ENCODE measurements at places on chromosomes 16 and 17. TPM values are rescaled to one million over a fixed set of nuclear protein-coding genes. Genes with fewer than 3 reads are reported as not detected.

DNA sequence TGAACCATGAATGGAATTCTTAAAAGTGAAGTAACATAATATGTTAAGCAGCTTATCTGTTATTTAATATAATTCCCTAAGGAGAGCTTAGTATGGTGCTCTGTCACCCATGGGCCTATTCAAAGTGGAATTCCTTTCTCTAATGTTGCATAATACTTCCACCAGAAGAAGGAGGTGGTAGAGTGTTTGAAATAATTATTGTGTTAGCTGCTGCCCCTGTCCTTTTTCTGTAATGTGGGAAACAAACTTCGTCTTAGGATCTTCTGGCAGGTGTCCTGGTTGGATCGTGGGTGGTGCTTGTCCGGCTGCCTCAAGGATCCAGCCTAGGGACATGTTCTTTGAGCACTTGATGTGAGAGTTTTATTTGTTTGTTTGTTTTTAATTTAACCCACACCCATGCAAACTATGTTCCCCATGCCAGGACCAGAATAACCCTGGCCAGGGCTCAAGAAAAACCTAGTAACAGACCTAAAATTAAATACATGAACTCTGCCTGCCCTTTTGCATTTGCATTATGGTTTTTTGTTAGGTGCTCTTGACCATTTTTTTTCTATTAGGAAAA is 46.1 kb downstream of the ZNRF1 start:
- no peak for DNase-seq

- DNase-seq, result no peak
Observed at GRCh38 chr16:47304563-47304962, 156.3 kb downstream of the ITFG1 start.

The CFAP97D1 gene
- total RNA-seq, result not detected

DNA sequence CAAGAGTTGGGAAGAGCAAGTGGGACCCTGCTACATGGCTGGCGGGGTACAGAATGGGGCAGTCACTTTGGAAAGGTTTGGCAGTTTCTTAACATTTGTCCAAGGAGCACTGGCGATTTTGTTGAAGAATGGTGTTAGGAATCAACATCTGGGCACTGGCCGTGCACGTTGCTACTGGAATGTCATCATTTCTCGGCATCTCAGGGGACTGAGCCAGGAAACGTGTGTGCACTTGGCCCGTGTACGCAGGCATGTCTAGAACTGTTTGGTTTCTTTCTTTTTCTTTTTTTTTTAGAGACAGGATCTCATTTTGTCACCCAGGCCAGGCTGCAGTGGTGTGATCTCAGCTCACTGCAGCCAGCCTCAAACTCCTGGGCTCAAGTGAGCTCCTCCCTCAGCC is 17.3 kb upstream of the FOXK2 start:
- no peak for DNase-seq

DNA sequence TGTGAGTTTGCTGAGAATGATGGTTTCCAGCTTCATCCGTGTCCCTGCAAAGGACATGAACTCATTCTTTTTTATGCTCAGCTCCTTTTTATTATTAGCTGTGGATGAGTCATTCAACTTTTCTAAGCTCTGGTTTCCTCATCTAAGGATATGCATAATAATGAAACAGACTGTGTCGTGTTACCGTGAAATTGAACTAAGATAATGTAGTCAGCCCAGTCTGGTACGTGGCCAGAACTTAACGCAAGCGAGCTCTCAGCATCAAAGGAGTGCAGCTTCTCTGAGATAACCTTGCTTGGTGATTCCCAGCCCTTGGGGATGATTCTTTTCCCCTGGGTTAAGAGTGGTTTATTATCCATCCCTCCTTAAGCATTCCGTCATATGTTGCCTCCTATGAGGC is 454.3 kb upstream of the EEF2KMT start:
- DNase-seq, result no peak

The FAHD1 gene
- 26.0 TPM for total RNA-seq

The HSD11B2 gene
- total RNA-seq, result 7.5 TPM

The ASGR1 gene
- 3.7 TPM for total RNA-seq

The CD79B gene
- 2.2 TPM for total RNA-seq

DNA sequence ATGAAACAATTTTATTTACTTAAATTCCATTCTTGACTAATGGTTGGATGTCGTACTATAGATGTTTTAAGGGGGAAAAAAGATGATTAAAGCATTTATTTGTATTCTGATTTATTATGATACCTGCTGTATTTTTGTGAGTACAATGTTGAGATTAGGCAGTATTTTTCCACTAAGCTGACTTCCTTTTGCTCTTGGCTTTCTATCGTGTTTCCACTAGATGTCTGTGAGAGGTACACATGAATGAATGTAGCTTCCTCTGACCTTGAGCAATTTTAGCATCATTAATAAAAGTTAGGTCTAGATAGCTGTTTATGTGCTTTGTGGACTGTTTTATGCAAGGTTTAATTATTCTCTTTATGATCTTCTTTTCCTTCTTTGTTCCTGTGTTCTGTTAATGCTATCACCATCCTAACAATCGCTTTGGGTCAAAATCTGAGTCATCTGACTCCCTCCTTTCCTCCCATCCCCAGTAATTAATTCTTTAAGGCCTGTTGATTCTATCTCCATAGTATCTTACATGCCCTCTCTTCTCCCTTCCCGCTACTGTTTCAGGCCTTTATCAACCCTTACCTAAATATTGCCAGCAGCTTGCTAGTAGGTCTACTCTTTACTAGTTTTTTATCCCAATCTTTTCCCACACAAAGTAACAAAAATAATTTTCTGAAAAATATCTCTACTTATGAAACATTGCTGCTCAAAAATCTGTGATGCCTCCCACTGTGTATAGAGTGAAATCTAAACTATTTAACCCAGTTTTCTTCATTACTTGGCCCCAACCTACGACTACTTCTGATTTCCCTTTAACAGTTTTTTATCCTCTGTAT is 76.0 kb downstream of the VMP1 start:
- DNase-seq, result no peak

GRCh38 chr16:11329071-11329491 is 16.2 kb upstream of the RMI2 start:
- no peak for DNase-seq

DNA sequence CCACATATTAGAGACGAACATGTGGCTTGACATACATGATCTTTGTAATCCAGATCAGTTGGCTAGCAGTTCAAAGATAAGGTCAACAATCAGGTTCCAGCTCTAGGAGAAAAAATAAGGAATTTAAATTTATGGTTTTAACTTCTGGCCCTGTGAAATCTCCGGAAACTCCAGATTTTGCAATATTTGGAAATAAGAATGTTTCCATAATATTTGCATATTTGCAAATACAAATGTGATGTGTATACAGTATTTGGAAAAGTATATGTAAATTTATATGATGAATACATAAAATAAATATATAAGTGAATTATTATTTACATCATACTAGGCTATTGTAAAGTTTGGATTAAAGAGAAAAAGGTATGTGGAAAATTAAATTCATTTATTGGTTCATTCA is 97.1 kb downstream of the KCNJ2 start:
- DNase-seq, result no peak

GRCh38 chr17:27438348-27438998 is 17.8 kb upstream of the KSR1 start:
- DNase-seq, result no peak

- DNase-seq, result no peak
Observed at GRCh38 chr17:32486701-32487472, at the start of gene CDK5R1. TSS of gene CDK5R1 (plus strand) at chr17:32486993. CDS start at chr17:32487621, 628 bp downstream.

The KCNJ16 gene
- 0.69 TPM for total RNA-seq

The OR1A1 gene
- total RNA-seq, result not detected

- no peak for DNase-seq
Observed at GRCh38 chr17:42362245-42362961, 25.8 kb downstream of the STAT3 start.

GRCh38 chr17:17051380-17051779 is 9.1 kb downstream of the MPRIP start:
- no peak for DNase-seq

The TRPV3 gene
- total RNA-seq, result 13.5 TPM

DNA sequence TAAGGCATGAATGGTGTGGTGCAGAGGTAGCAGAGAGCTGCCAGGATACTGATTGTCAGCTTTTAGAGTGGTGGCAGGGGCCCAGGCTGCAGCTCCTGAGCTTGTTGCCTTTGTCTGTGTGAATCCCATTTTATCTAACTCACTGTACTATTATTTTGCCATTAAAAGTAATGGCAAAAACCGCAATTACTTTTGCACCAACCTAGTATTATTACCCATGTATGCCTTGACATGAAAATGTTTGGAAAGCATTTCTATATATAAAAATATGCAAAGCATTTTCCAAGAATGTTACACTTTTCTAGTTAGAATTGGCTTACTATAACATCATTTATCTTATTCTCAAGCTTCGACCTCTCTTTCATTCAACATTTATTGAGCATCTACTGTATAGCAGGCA is 308.1 kb upstream of the MYOCD start:
- DNase-seq, result no peak

DNA sequence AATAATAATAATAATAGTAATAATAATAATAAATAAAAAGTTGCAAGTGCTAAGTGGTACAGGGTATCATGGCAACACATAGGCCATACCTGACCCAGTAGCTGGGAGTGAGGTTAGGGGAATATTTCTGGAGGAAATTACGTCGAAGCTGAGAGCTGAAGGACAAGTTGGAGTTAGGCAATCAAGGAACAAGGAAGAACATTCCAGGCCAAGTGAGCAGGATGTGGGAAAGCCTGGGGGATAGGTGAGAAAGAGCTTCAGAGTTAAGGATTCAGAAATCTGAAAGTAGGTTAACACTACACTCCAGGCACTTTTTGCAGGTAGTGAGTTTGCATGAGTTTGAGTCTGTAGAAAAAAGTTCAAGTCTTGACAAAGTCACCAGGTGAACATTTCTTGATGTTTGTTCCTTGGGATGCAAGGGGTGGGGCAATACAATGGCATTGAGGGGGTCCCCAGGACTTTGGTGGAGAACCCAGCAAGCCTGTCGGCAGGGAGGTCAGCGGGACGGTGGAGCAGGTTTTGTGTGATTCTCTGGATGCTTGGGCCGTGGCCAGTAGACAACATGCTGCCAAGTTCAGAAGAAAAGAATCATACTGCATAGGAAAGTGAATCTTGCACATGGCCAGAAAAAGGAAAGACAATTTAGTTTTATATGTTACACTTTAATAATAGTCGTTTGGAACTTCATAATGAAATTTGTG is 27.7 kb upstream of the MPHOSPH6 start:
- no peak for DNase-seq

The CD300H gene
- 0.79 TPM for total RNA-seq

The KRTAP4-5 gene
- total RNA-seq, result 1.3 TPM

DNA sequence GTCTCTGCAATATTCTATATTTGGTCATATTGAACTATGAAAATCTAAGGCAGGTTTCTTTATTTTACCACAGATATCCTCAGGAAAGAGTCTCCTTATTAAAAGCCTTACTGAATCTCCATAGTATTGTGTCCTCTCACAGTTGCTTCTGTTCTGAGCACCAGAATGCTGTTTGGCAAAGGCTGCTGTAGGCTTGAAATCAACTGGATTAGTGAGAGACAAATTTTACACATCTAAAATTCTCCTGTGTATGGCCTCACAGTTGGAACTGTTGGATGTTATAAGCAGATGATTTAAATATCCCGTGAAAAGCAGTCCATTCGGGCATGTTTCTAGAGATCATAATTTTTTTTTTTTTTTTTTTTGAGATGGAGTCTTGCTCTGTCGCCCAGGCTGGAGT is 9.5 kb downstream of the CLTC start:
- DNase-seq, result no peak

Measured in skin of body (tissue), 3 donors.